ENCODE measurements at places on chromosomes 7 and 10.

- no peak for DNase-seq
Measured at GRCh38 chr10:36375107-36375506, 733.0 kb upstream of the FZD8 start.

DNA sequence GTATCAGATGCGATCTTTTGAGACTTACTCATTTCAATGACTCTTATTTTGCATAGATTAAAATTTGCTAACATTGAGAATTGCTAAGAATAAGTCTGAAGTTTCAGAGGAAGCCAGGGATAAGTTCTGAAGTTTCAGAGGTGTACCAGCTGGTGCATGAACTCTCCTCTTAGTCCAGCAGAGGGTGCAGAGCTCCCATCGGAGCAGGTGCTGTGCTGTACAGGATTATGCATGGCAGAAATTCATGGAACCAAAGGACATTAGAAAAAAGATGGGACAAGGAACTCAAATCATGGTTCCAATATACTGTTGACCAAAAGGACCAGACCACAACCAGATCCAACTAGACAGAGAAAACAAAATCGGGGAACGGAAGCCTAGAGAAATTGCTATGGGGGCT, 41.9 kb downstream of the MGAM2 start:
- no peak for DNase-seq

DNA sequence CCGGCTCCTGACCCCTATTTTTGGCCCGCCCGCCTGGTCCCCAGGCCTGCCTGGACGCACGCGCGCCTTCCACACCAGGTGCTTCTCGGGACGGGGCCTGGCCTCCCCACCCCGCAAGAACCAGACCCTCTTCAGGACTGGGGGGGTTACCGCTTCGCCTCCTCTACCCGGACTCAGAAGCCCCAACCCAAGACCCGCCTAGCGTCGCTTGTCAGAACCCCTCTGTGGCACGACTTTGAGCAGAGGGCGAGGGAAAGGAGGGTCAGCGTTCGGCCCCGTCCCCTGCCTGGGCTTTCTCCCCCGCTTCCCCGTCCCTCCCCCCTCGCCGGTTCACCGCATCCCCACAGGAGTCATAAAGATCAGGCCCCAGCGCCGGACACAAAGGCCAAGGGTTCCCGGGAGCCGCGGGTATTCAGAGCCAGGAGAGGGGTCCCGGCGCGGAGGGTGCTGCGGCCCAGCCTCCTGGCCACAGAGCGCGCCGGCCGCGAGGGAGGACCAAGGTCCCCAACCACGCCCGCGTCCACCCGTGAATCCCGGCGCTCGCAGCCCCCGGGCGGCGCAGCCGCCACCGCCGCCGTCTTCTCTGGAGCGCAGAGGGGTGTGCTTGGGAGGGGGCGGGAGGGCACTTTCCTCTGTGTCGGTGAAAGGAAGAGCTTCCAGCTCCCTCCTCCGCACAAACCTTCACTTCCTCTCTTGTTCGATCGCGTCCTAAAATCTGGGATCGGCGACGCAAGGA, 351.9 kb downstream of the DNAJB6 start:
- DNase-seq: no peak

DNA sequence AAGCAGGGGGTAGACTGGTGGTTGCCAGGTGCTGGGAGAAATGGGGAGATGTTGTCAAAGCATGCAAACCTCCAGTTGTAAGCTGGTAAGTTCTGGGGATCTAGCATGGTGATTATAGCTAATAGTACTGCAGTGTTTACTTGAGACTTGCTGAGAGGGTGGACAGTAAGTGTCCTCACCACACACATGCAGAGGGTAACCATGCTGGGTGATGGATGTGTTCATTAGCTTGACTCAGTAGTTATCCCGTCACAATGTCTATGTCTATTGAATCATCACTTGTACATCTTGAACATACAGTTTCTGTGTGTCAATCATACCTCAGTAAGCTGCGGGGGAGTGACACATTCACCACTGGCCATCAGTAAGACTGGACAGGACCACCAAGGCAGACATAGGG, 42.1 kb downstream of the GSDME start:
- no peak for DNase-seq

DNA sequence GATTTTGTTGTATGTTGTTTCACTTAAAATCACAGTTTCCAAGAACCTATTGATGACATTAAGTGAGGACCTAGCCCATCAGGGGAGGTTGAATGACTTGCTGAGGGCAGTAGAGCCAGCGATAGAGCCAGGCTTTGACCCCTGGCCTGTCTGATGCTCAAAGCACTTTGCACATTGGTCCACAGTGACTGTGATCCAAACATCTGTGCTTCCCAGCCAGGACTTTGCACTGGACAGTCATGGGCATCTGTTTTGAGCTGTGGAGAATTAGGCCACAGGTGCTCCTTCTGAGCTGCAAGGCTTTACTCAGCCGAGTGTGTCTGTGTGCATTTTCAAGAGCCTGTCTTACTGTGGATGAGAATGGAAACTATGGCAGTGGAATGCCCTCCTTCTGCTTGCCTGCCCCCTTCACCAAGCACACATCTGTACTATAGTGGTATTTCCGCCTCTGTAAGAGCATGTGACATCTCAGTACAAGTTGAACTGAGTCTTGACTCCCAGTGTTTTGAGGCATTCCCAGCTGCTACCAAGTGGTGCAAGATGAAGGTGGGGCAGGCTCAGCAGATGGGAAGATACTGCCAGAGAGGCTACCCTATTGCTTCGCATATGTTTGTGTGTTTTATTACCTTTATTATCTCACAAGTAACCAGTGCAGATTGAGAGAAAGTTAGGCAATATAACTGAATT, 72.7 kb upstream of the AOAH start:
- no peak for DNase-seq

- no peak for DNase-seq
Measured at GRCh38 chr10:77287647-77288120, 349.9 kb downstream of the KCNMA1 start.

DNA sequence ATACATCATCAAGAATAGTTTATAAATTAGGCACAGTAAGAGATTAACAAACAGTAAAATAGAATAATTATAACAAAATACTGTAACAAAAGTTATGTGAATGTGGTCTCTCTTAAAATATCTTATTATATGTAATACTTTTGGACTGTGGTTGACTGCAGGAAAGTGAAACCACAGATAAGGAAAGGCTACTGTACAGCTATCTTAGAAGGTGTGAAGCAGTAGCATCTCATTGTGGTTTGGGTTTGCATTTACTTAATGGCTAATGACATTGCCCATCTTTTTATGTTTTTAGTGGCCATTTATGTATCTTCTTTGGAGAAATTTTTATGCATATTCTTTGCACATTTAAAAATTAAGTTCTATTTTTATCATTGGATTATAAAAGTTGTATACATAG, 296.4 kb upstream of the MAGI2 start:
- no peak for DNase-seq

- no peak for DNase-seq
Measured at GRCh38 chr7:2063563-2064260, 169.0 kb downstream of the MAD1L1 start.

DNA sequence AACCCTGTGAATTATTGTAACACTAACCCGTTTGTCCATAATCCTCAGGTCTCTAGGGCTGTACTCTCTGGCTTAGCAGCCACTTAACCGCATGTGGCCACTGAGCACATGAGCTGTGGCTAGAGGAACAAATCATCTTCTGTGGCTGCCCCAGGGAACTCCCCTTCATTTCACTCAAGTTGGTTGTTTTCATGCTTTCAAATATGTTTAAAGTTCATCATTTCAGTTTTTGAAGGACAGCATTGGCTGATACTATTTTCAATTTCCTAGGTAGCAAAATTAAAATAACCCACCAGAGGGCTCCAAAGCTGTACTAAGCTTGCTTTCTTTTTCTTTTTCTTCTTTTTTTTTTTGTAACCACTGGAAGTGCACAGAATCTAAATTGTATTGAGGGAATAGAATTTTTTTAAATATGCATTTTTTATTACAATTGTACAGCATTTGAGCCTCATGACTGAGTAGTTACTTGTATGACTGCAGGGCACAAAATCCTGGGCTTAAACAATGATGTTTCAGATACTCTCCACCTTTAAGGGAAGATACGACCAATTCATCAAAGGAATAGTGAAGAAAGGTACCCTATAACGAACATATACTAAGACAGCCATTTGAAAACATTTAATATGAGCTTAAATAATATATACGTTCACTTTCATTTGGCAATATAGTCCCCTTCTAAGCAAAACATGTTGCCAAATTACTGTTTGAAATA, 38.6 kb downstream of the MRC1 start:
- no peak for DNase-seq

- no peak for DNase-seq
Measured at GRCh38 chr10:82660986-82661385, 786.0 kb downstream of the NRG3 start.

GRCh38 chr7:44695756-44696155, 52.9 kb upstream of the ZMIZ2 start:
- DNase-seq: no peak

- DNase-seq: no peak
Measured at GRCh38 chr7:133980804-133981203, 146.3 kb upstream of the LRGUK start.

GRCh38 chr10:132593389-132593788, 55.8 kb downstream of the INPP5A start:
- DNase-seq: no peak

DNA sequence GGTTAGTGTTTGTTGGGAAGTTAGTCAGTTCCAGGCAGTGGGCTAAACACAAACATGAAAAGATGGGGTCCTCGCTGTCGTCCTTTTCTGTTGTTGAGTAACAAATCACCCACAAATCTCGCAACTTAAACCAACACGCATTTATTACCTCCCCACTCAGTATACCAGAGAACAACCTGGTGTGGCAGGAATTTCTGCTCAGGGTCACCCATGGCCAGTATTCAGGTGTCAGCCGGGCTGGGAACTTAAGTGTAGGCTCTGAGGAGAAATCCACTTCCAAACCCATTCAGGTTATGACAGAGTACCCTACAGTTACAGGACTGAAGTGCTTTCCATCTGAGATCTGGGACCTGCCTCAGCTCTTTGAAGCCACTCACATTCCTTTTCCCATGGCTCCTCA, 73.6 kb upstream of the SP4 start:
- no peak for DNase-seq

All from AG09319 (cell line).